ENCODE measurements at places on chromosomes 2 and 18.

GRCh38 chr2:167471734-167472133 lies 583.5 kb downstream of the XIRP2 start:
- no peak for DNase-seq

GRCh38 chr2:206836722-206837121 lies 71.3 kb downstream of the FASTKD2 start:
- DNase-seq = no peak

GRCh38 chr18:2606335-2606734 lies 35.0 kb downstream of the NDC80 start:
- DNase-seq = no peak

GRCh38 chr2:217106650-217107014 lies 246.8 kb upstream of the TNP1 start:
- no peak for DNase-seq

- DNase-seq = no peak
Measured at GRCh38 chr2:160269365-160269764, 69.3 kb upstream of the ITGB6 start.

DNA sequence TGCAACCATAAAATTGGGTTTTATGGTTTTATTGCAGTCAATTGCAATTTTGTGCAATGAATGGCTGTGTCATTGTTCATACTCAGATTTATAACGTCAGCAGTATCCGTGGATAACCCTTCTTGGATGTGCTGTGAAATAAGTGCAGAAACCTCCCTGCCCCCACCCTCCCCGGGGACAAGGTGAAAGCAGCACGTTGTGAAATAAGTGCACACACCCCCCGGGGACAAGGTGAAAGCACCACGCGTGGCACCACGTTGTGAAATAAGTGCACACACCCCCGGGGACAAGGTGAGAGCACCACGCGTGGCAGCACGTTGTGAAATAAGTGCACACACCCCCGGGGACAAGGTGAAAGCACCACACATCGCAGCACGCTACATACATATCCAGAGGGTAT lies 93.6 kb upstream of the NFATC1 start:
- no peak for DNase-seq

- DNase-seq = no peak
Measured at GRCh38 chr2:11399438-11399762, 55.0 kb upstream of the ROCK2 start.

All from stimulated activated CD4-positive, alpha-beta T cell treated with anti-CD3 and anti-CD28 coated beads, Interleukin-1b, Interleukin-23, amount 100 ng/mL, for 1 hour (primary cell).